T-helper 2 cell treated with Interferon-gamma antibody and Interleukin-4, amounts not matched to agents 100 ng/mL and 5 ng/mL, for 36 hours (primary cell): ENCODE measurements at places on chromosomes 7 and 10. TPM values are rescaled to one million over a fixed set of nuclear protein-coding genes. Genes with fewer than 3 reads are reported as not detected.

Gene KCNIP2
- 4.2 and 4.6 TPM in 2 replicates for total RNA-seq

Gene ELAPOR2
- 4.1 and 6.0 TPM in 2 replicates for total RNA-seq

Gene FAM200A
- total RNA-seq, result 5.2 and 5.7 TPM in 2 replicates

Gene STEAP2
- total RNA-seq, result 0.02 TPM in 1 of 2 replicates, not detected in the other

Gene HOXA3
- total RNA-seq, result 0.34 TPM in 1 of 2 replicates, not detected in the other

Gene DCLRE1A
- 14.4 and 15.6 TPM in 2 replicates for total RNA-seq

Gene TAS2R4
- 1.1 TPM in 2 replicates for total RNA-seq

Gene DNAJC12
- 3.7 and 4.0 TPM in 2 replicates for total RNA-seq

Gene RNF32
- total RNA-seq, result 3.9 and 4.8 TPM in 2 replicates

Gene TMEM236
- 0.05 TPM in 1 of 2 replicates, not detected in the other for total RNA-seq

Gene NFE2L3
- 26.4 and 26.6 TPM in 2 replicates for total RNA-seq

Gene NANOS1
- 0.20 and 0.34 TPM in 2 replicates for total RNA-seq

Gene IKZF1
- 473 and 486 TPM in 2 replicates for total RNA-seq

Gene DOCK1
- 0.41 and 0.64 TPM in 2 replicates for total RNA-seq

Gene NAT16
- not detected in 2 replicates for total RNA-seq

Gene CRTAC1
- not detected in 2 replicates for total RNA-seq

Gene ACTL6B
- total RNA-seq, result not detected in 2 replicates

Gene CDH23
- total RNA-seq, result 4.2 and 4.8 TPM in 2 replicates

Gene GIMAP5
- total RNA-seq, result 77.7 and 90.8 TPM in 2 replicates

Gene POLR3A
- 21.9 and 24.2 TPM in 2 replicates for total RNA-seq

Gene CYP26C1
- not detected in 2 replicates for total RNA-seq

Gene SLC16A9
- total RNA-seq, result 0.50 and 0.68 TPM in 2 replicates

Gene FBXW4
- 37.3 and 40.7 TPM in 2 replicates for total RNA-seq

Gene ASZ1
- not detected in 2 replicates for total RNA-seq

Gene HEPACAM2
- total RNA-seq, result not detected in 2 replicates

Gene PON1
- total RNA-seq, result not detected in 2 replicates

Gene DNAAF5
- total RNA-seq, result 25.0 and 25.7 TPM in 2 replicates

Gene SAP25
- 21.4 and 22.5 TPM in 2 replicates for total RNA-seq

Gene LRGUK
- total RNA-seq, result 0.09 and 0.20 TPM in 2 replicates

Gene IL2RA
- 239 and 245 TPM in 2 replicates for total RNA-seq

Gene IL6
- total RNA-seq, result 0.66 TPM in 1 of 2 replicates, not detected in the other

Gene ZNF680
- 8.8 and 11.2 TPM in 2 replicates for total RNA-seq

Gene ITGA8
- not detected in 2 replicates for total RNA-seq

Gene PLCE1
- total RNA-seq, result 0.02 and 0.05 TPM in 2 replicates

Gene PON3
- total RNA-seq, result 0.25 TPM in 1 of 2 replicates, not detected in the other

Gene PDLIM1
- total RNA-seq, result 40.2 and 42.4 TPM in 2 replicates

Gene PLEKHS1
- total RNA-seq, result 0.11 TPM in 1 of 2 replicates, not detected in the other

Gene UPK3B
- 1.1 and 1.2 TPM in 2 replicates for total RNA-seq

Gene ZNF248
- 9.0 and 9.9 TPM in 2 replicates for total RNA-seq

Gene CPEB3
- 1.7 and 1.8 TPM in 2 replicates for total RNA-seq

Gene ELMO1
- 139 TPM in 2 replicates for total RNA-seq

Gene UCN3
- not detected in 2 replicates for total RNA-seq

Gene TYW1B
- 3.4 and 3.5 TPM in 2 replicates for total RNA-seq

Gene CYP2W1
- total RNA-seq, result not detected in 2 replicates

Gene VENTX
- total RNA-seq, result not detected in 2 replicates

Gene GIMAP7
- 188 and 191 TPM in 2 replicates for total RNA-seq

Gene MMP21
- 0.09 and 0.16 TPM in 2 replicates for total RNA-seq

Gene DKK1
- not detected in 2 replicates for total RNA-seq

Gene AP4M1
- 10.4 and 11.7 TPM in 2 replicates for total RNA-seq
